Left cardiac atrium (tissue), 4 donors: ENCODE measurements at places on chromosomes 7 and 10. TPM values are rescaled to one million over a fixed set of nuclear protein-coding genes. Genes with fewer than 3 reads are reported as not detected.

Gene AP3M1
- total RNA-seq, result 26.3 TPM

GRCh38 chr7:5683280-5683670 lies 98.2 kb downstream of the RNF216 start:
- no peak for DNase-seq

GRCh38 chr7:97096661-97097060 lies 20.8 kb upstream of the SDHAF3 start:
- no peak for DNase-seq

DNA sequence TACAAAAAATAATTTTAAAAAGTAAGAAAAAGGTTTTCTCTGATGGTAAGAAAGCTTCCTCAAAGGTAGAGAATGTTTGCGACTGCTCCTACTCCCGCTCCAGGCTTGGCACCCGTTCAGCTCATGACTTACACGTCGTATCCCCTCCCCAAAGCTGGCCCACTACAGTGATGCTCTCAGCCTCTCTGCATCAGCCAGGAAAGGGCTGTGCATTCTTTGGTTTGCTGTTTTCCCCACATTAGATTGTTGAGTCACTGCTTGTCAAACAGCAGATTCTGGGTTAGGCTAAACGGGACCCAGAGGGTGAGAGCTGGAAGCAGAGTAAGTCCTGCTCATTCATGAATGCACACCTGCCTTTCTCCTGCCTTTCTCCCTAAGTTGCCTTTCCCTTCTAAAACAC lies 54.7 kb upstream of the NMT2 start:
- no peak for DNase-seq
